ENCODE measurements at places on chromosomes 4 and X.

DNA sequence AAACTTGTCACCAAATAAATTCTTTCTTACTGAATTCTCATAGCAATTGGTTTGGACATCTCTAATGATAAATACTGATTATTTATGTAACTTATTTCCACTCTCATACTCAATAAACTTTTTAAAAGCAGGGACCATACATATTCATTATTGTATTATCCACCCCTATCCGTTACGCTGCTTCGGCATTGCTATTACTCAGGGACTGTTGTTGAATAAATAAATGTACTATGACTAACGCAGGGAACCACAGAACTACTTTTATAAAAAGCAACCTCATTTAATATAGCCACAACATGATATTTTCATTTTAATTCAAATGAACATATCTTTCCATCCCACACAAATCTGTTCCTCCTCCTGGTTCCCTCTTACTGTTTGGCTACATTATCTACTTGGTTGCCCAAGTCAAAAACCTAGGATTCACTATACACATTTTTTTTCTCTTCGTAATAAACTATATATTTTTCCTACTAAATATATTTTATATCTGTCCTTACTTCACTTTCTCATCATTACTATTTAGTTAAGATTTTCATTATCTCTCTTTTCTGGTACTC, 14.9 kb upstream of the ANKRD50 start:
- no peak for DNase-seq

DNA sequence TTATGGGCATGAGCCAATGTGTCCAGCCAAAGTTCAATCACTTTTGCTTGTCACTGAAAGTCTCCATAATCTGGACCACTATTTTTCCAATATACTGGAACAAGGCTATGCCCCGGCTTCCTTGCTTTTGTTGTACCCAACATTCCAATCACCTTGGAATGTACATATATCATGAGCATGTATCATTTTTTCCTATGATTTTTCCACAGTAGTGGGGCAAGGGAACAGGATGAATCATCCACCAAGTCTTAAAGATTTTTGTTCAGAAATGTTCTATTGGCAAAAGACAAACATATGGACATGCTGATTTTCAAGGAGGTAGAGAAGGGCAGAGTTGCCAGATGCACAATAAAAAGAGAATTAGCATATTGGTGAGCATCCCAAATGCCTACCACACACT, 548.1 kb upstream of the INTU start:
- peak; percentile 63 for DNase-seq

DNA sequence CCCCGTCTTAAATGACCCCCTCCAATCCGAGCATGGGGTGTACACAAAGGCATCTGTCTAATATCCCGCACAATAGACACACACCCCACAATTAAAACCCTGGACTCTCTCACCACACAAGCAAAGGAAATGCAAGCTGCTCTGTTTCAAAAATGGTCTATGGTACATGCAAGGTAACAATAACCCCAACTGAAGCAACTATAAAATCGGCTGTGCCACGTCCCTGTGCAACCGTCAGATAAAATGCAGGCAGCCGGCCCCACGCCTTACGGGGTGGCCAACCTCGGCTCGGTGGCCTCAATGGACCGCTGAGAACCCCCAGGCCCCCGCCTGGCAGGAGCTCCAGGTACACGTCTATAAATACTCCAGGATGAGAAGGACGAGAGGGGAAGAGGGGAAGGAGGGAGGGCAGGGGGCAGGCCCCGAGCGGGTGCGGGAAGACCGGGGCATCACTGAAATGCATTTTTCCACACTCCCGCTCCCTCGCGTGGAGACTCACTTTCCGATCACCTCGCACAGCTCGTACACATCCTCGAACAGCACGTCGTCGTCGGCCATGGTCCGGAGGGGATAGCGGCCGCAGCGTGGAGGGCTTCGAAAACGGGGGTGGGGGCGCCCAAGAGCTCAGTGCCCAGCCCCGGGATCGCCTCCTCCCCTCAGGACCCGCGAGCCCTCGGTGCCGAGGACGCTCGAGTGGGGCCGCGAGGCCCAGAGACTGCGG, 763 bp downstream of the CASK start:
- peak; percentile 16 for DNase-seq

GRCh38 chr4:113810906-113811305, 49.4 kb upstream of the CAMK2D start:
- peak; percentile 76 for DNase-seq

DNA sequence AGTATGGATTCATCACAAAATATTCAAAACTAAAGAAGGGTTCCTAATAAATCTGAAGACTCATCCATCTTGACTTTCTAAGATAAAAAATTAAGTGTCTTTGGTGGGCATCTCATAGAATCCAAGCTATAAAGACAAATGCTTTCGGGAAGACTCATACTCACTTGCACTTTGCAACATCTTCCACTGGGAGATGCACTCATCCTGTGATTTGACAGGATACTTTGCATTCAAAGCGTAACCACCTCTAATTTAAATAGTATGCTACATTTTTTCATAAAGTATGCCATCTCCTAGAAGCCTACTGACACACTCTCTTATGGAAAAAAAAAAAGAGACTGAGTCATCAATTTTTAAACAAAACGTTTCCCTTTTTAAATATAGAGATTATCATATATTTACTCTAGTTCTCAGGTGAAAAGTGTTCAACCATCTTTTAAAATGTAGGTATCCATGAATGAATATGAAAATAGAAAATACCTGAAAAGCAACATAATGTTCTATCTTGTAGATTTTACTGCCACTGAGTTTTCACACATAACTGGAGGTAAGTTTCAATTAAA, 119.6 kb downstream of the KLHL13 start:
- peak; percentile 14 for DNase-seq

- DNase-seq = no peak
These were observed 146.1 kb downstream of the GPR143 start for GRCh38 chrX:9619581-9619980.

All from fibroblast of skin of right biceps (primary cell).